NCI-H2081 treated with DMSO at 0.1 percent for 48 hours (cell line): ENCODE measurements at places on chromosomes 2 and 18.

DNA sequence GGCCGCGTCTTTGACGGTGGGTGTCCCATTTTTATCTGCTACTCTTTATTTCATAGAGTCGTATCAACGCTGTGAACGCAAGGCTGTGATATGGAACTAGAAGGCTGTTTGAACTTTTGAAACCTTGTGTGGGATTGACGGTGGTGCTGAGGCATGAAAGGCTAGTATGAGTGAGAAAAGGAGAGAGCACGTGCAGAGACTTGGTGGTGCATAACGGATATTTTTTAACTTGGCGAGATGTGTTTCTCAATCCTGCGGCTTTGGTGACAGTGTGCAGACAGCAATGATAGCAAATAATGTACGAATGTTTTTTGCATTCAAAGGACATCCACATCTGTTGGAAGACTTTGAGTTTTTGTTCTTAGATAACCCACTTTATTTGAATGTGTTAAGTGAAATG lies 6.2 kb downstream of the HES6 start:
- DNase-seq: no peak

DNA sequence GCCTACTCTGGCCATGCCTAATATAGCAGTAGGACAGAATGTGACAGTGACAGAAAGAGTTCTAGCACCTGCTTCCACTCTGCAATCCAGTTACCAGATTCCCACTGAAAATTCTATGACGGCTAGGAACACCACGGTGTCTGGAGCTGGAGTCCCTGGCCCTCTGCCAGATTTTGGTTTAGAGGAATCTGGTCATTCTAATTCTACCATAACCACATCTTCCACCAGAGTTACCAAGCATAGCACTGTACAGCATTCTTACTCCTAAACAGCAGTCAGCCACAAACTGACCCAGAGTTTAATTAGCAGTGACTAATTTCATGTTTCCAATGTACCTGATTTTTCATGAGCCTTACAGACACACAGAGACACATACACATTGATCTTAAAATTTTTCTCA lies 45.2 kb upstream of the TTR start:
- DNase-seq: no peak

- DNase-seq: no peak
Measured at GRCh38 chr2:65046633-65047407, 9.4 kb upstream of the CEP68 start.

DNA sequence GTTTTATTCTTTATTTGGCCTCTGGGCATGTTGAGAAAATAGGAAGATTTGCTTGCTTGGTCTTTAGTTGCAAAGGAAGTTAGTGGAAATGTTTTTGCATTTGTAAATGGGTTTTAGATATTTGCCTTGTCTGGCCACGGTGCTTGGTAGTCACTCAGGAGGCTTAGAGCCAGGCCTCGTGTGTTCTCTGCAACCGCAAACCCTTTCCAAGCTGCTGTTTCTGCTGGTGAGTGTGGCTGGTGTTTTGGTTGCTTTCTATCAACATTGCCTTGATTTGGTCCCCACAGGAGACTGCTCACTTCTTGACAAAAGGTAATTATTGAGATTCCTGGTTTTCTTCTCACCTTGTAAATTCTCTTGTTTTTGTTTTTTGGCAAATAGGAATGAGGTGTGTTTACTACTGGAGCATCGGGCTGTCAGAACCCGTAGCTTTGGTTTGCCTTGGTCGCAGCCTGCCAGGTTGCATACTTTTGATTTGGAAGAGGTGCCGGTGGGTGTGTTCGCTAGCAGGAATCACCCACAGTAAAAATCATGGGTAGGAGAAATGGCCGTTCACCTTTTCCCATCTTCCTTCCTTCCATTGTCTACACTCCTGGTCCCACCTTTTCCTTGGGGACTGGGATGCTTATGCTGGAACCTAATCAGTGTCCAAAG lies 15.8 kb downstream of the ASAP2 start:
- DNase-seq: no peak

- DNase-seq: no peak
Measured at GRCh38 chr2:120760446-120761135, 24.9 kb downstream of the GLI2 start.
